ENCODE measurements at places on chromosomes 3 and 15.
A peak's percentile ranks its signal among the peaks of the same experiment; 100 is the strongest.

DNA sequence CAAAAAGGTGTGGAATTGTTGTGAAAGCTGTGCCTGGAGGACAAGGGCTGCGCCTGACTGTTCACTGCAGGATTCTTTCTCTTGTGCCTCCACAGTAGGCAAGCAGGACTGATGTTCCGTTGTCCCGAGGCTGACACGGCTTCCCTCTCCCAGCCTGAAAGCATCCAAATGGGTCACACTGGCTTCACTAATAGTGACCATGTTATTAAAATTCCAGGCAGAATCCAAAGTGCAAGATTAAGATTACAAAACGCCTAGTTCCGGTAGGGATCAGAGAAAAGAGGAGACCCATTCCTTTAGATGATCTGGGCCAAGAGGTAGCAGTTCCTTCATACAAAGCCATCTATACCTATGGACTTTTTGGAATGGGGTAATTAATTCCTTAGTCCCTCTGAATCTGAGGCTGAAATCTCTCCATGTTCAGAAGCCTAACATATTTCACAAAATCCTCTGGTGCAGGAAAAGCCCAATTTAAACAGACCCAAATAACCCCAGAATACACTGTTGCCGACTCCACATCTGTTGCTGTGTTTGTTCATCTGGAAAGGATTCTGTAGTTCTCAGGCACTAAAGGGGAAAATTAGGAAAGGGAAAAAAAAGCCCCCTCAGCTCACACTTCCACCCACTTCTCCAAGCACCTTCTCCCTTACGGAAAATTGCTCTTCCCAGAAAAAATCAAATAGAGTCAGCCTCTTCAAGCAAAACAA lies 145.9 kb downstream of the RORA start:
- DNase-seq = no peak

DNA sequence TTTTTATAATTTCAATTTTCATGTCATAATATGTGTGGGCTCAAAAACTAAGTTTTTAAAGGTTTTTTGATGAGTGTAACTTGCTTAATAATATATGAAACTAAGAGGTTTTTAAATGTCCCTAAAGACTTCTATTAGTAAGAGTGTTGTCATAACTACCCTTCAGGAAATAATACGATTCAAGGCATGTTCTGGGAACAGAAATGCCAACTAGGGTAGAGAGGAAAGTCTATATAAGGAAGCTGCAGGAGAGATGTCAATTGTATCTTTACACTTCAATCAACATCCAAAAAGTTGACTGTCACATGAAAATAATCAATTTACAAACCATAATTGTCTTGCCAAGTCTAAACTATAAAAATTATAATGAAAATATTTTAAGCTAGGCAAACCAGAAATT lies 76.3 kb downstream of the SMARCC1 start:
- no peak for DNase-seq

DNA sequence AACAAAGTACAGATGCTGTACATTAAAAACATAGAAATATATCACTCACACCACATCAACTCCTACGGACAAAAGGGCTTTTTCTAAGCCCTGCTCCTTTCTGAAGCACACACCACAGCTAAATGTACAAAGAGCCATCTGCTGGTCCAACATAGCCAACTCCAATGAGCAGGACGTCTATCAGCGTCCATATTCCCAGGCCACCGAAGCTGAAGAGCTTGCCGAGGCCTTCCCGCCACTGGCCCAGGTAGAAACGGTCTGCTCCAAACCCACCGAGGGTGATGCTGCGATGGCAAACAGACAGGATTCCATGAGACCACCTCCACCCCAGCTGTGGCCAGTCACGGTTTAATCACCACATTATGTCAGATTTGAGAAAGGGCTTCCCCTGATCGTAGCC lies 9.8 kb downstream of the TM2D3 start:
- peak; percentile 46 for DNase-seq

DNA sequence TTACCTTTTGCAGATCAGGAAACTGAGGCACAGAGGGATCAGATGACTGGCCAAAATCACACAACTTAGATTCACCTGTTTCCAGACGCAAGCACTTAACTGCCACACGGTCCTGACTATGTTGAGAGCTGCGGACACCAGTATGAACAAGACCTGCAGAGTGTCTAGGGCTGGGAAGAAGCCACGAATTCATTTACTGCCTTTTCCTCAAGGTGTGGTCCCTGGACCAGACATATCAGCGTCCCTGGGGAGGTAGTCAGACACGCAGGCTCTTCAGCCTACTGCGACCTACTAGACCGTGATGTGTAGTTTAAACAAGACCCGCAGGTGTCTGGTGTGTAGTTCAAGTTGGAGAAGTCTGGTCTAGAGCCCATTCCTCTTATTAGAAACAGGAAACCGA lies 541 bp upstream of the SLC6A11 start:
- DNase-seq = no peak

GRCh38 chr3:35793667-35794066 lies 154.3 kb downstream of the ARPP21 start:
- no peak for DNase-seq

Data from head of caudate nucleus (tissue), 42 donors.